Urinary bladder (tissue), 4 donors: ENCODE measurements at places on chromosomes 5 and 9. TPM values are rescaled to one million over a fixed set of nuclear protein-coding genes. Genes with fewer than 3 reads are reported as not detected.

GRCh38 chr9:115615821-115616665 lies 498.1 kb upstream of the TNC start:
- no peak for DNase-seq

DNA sequence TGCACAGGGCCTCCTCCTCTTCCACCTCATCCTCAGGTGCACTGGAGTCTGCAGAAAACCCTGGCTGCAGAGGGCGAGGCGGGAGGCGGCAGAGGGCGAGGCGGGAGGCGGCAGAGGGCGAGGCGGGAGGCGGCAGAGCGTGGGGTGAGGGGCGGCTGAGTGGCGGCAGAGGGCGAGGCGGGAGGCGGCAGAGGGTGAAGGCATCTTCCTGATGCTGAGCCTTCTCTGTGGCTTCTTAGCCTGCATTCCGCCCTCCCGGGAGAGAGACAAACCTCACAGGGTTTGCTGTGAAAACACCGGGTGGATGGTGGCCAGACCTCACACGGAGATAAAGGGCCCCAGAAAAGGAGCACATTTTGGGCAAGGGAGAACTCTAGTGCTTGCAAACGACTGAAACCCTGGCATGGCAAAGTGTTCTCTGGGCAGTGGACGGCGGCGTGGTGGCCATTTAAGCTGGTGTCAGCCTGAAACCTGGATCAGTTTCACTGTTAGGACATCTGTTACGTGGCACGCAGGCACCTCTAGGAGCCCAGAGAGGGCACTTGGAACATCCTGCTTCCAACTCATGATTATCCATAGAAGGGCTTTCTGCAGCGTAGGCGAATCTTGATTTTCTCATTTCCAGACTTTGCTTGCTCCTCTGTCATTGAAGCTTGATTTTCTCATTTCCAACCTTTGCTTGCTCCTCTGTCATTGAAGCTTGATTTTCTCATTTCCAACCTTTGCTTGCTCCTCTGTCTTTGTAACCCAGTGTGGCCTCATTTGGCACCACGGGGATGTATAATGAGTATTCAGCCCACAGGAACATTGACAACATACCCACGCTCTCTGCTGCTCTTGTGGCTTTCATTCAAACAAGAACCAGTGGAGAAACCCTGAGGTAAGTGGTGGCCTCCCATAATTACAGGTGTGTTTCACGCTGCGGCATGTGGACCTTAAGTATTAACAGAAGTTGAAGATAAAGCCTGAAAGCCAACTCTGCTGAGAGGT lies 16.3 kb upstream of the PLEKHG4B start:
- no peak for DNase-seq

GRCh38 chr5:35788724-35789123 lies 68.0 kb upstream of the IL7R start:
- DNase-seq: no peak

GRCh38 chr9:132828201-132828770 lies 49.8 kb downstream of the AK8 start:
- DNase-seq: no peak

- no peak for DNase-seq
Observed at GRCh38 chr9:36924757-36925432, 109.2 kb downstream of the PAX5 start.

GRCh38 chr9:96661711-96662110 lies 6.6 kb upstream of the PRXL2C start:
- no peak for DNase-seq

DNA sequence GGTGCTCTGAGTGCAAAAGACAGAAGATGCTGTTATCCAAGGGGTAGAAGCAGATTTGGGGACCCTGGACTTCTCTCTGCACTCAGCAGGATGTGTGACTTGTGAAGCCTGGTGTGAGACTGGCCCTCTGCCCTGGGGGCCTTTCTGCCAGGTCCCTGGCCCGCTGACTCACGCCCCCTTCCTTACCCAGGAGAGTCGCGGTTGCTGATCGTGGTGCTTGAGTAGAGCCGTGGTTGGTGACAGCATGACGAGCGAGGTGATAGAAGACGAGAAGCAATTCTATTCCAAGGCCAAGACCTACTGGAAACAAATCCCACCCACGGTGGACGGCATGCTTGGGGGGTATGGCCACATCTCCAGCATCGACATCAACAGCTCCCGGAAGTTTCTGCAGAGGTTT lies 6.5 kb downstream of the NTMT1 start:
- no peak for DNase-seq

The FAM151B gene
- total RNA-seq: 17.7 TPM

The STKLD1 gene
- 0.32 TPM for total RNA-seq

The PCDH12 gene
- 14.6 TPM for total RNA-seq
